ENCODE measurements at places on chromosomes 4 and X. TPM values are rescaled to one million over a fixed set of nuclear protein-coding genes. Genes with fewer than 3 reads are reported as not detected.

Gene HSFX3
- not detected for total RNA-seq

- no peak for DNase-seq
Measured at GRCh38 chr4:38131371-38132091, 171.3 kb downstream of the PTTG2 start.

- DNase-seq = peak; percentile 2
Measured at GRCh38 chrX:38061335-38061734, 55.0 kb downstream of the SYTL5 start.

DNA sequence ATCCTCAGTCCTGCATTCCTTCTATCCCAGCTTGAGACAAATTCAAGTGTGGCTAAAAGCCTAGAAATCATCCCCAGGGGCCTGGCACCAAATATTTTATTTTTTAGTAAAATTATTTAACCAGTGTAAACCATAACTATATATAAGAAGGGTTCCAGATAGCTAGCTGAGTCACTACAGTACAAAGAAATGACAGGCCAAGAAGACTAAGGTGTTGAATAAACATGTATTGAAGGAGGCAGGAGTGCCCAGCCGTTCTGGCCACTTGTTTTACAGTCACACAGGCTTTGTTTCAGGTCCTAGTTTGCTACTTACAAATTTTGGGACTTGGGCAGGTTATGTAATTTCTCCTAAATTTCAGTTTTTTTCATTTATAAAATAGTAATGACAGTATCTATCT, 225.9 kb upstream of the PITX2 start:
- no peak for DNase-seq

DNA sequence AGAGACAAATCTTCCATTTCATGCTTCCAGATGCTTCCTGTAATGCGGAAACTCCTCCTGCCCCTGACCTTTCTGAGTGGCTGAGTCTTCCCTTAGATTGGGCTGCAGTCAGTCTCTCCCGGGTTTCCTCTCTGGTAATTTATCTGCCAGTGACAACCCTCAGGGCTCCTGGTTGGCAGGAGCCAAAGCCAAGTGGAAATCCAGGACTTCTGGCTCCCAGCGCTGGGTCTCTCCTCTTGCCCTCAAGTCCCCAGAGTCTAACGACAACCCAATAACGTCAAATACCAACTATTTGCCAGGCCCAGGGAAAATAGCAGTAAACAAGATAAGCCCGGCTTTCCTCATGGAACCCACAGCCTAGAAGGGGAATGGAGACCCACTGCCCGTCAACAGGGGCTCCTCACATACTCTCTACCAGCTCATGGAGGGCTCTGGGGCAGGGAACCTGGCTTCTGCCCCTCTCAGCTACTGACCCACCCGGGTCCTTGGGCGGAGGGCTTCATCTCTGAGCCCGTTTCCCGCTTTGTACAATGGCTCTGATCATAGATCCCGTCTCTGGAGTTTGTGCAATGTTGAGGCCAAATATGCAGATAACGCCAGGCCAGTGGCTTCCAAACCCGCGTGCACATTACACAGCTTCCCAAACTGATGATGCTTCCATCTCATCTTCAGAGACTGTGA, 1.1 kb upstream of the TBC1D14 start:
- no peak for DNase-seq
